SK-N-MC (cell line): ENCODE measurements at places on chromosomes 2 and 18.
A peak's percentile ranks its signal among the peaks of the same experiment; 100 is the strongest.

DNA sequence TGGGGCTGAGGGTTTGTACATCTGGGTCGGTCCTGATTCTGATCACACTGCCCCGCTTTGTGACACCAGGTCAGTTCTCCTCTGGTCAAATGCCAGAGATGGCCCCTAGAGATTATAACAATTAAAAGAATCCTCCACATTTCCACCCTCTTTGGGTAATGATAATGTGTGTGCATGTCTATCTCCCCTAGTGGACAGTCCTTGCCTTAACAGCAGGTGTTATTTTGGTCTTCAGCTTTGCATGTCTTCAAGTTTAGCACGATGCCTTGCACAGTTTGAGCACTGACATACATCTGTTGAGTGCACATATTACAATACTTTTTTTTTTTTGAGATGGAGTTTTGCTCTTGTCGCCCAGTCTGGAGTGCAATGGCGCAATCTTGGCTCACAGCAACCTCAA, 25.7 kb upstream of the COX7A2L start:
- DNase-seq: no peak

DNA sequence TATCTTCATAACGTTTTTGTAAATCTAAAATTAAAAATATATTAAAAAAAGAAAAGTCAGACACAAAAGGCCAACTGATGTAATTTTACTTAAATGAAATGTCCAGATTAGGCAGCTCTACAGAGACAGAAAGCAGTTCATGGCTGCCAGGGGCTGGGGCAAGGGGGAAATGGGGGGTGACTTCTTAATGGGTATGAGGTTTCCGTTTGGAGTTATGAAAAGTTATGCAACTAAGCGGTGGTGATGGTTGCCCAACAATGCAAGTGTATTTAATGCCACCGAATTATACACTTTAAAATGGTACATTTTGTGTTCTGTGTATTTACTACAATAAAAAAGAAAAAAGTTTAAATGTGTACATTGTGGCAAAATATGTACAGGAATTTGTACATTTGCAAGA, 70.2 kb upstream of the TEX51 start:
- peak; percentile 1 for DNase-seq

GRCh38 chr2:201882353-201883090, 76.2 kb downstream of the CDK15 start:
- peak; percentile 98 for DNase-seq

- no peak for DNase-seq
These were observed 46.1 kb upstream of the RAB1A start for GRCh38 chr2:65175894-65176530.

GRCh38 chr2:26080356-26080755, 46.5 kb downstream of the RAB10 start:
- no peak for DNase-seq
